ENCODE measurements at places on chromosomes 1 and 21.

DNA sequence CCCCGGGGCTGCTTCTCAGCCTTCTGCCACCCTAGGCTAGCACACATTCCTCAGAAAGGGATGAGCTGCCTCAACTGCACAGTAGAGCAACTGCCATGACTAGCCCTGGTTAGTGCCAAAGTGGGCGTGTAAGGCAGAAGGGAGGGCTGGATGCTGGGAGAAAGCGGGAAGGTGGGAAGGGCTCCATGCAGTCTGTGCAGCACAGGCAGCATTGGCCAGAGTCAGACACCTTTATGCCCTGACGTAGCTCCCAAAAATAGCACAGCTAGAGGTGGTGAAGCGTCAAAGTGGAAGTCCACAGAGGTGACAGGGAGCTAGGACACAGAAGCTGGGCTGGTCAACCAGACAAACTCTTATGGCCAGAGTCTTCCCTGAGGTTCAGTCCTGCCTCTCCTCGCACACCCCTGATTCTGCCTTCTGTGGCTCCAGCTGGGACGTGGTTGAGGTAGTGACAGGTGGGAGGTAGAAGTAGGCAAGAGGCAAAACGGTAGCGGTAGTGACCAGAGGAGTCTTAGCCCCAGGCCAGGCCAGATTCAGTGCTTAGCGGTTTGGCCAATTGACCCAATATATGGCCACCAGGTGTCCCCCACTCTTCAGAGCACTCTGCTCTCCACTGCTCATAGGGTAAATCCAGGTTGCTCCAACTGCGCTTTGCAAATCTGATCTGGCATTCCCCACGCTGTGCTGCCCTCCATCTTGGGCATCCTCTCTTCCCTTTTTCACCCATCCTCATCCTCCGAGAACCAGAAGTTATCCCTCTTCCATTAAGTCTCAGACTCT lies 45.6 kb downstream of the DDX20 start:
- DNase-seq = no peak

- DNase-seq = no peak
Measured at GRCh38 chr1:188270497-188270896, 1441.7 kb downstream of the PLA2G4A start.

- no peak for DNase-seq
Measured at GRCh38 chr1:116228511-116228910, 117.3 kb downstream of the MAB21L3 start.

DNA sequence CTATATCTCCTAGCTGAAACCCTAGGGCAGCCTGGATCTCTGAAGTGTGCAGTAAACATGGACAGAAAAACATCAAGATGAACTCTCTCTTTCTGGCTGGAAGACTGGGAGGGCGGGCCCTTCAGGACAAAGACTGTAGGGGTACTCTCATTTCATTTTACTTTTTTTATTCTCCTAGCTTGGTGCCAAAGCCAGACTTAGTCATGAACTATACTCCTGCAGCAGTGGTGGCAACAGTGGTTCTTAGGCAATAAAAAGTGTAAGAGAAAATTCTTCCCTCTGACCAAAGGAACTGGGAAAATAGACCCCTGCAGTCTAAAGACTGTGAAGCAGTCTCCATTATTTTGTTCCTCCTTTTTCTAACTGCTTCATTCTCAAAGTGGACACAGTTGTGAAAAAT lies 213.8 kb upstream of the JUN start:
- no peak for DNase-seq

DNA sequence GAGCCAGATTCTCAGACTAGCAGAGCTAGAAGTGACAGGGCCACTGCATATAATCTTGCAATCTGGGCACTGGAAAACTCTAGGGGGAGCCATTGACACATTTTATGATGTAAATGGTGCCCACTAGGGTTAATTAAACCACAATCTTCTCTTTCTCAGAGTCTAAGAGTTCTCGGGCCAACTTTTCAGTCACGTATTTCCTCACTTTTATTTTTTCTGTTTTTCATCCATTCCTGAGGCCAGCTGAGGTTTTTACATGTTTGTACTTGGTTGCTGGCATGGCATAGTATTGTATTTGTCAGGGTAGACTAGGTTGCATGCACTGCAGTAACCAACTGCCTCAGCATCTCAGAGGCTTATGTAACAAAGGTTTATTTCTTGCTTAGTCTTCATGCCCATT lies 138.2 kb downstream of the ZNF326 start:
- DNase-seq = no peak

DNA sequence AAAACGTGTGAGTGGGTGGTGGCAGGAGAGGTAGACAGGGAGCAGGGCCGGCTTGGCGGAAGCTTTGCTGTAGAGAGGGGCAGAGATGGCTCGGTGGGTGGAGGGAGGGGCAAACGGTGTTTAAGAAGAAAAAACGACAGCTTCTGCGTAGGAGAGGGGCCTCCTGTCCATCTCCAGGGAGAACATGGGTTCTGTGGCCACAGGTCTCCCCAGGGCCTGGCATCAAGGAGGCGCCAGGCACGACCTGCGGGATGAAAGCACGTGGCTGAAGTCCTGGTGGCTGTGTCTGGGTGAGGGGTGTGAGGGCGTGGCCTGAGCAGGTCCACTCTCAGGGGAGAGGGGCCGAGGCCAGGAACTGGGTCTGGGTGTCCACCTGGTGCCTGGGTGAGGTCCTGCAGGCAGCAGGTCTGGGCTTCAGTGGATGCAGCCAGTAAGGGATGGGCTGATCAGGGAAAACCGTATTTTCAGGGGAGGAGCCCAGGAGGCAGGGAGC lies 940 bp upstream of the PRKCZ start:
- DNase-seq = no peak

- DNase-seq = no peak
Measured at GRCh38 chr1:226482196-226482595, 66.4 kb upstream of the STUM start.

- DNase-seq = peak; percentile 67
Measured at GRCh38 chr1:39154553-39155421, 49.7 kb upstream of the MACF1 start.

- no peak for DNase-seq
Measured at GRCh38 chr1:7984811-7985210, 23.3 kb downstream of the PARK7 start.

GRCh38 chr1:245614476-245614875 lies 459.7 kb downstream of the KIF26B start:
- DNase-seq = no peak

- no peak for DNase-seq
Measured at GRCh38 chr1:233290396-233291034, 5.0 kb downstream of the PCNX2 start.

DNA sequence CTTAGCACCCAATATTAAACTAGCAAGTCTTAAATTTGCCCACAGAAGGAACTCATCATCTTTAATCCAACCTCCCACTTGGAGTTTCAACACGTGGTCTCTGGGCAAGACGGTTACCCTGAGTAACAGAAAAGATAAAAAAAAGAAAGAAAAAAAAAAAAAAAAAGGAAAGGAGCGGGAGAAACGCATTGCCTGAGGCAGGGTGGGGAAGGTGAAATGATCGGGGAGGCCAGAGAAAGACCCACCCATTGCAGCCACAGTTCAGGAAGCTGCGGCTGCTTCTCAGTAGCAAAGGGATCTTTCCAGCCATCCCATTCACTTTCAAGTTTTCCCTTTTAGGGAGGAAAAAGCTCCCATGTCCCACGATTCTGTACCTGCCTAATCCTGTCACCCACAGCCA lies 32.0 kb upstream of the OTUD3 start:
- no peak for DNase-seq

GRCh38 chr21:37866027-37866426 lies 50.2 kb downstream of the KCNJ6 start:
- no peak for DNase-seq

GRCh38 chr1:160838888-160839287 lies 23.8 kb downstream of the CD244 start:
- DNase-seq = no peak

Measured in AG09319 (cell line).